Common myeloid progenitor, CD34-positive (primary cell): ENCODE measurements at places on chromosomes 4 and X.
A peak's percentile ranks its signal among the peaks of the same experiment; 100 is the strongest.

DNA sequence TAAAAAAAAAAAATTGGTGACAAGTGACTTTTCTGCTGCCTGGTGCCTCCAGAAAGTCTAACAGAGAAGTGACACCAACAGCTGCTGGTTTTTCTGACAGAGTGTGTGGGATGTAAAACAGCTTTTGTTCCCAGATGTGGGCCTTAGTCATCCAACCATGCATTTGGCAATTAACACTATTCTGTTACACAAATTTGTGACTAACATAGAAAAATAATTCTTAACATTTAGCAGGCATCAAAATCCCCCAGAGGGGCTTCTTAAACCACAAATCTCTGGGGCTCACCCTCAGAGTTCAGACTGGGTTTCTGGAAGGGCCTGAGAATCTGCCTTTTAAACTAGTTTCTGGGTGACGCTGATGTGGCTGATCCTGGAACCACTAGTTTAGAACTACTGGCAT is 100.5 kb upstream of the PCDH7 start:
- H3K27ac ChIP-seq = no peak overlapping the region
- H3K27me3 ChIP-seq = no peaks in the 10 kb centered on the region
- H3K4me3 ChIP-seq = no peak overlapping the region
- H3K4me1 ChIP-seq = no peaks in the 10 kb centered on the region
- no peak for DNase-seq
- no peaks in the 10 kb centered on the region for H3K36me3 ChIP-seq

DNA sequence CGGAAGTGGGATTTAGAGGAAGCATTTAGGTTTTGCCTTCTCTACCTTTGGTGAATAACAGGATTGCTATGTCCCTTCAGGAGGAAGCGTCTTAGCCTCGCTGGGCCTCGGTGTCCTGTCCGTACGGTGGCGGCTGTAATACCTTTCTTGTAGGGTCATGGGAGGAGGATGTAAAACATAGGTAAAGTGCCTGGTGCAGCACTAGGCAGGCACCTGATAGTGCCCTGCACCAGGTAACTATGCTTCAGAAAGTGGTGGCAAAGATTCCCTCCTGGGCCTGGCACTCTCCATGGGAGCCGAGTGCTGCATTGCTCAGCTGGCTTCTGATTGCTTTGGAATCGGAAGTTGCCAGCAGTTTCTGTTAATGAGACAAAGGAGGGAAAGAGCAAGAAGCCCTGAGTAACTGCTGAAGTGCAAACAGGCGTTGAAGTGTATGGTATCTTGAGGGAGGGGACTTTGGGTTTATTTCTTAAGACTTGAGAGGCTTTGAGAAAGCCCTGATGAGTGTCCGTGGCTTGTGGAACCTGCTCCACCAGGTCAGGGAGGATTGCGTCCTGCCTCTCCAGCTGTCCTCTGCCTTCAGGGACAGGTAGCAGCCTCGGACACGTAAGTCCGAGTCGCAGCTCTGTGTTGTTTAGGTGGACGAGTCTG is 45.8 kb downstream of the TBC1D14 start:
- DNase-seq = no peak
- H3K27ac ChIP-seq = no peak overlapping the region
- peaks cover 2% of the 10 kb centered on the region for H3K36me3 ChIP-seq
- H3K4me3 ChIP-seq = no peak overlapping the region

GRCh38 chr4:31784558-31784957 is 1064.4 kb downstream of the PCDH7 start:
- H3K36me3 ChIP-seq = no peaks in the 10 kb centered on the region
- no peaks in the 10 kb centered on the region for H3K27me3 ChIP-seq
- DNase-seq = no peak
- no peak overlapping the region for H3K4me3 ChIP-seq
- no peak overlapping the region for H3K27ac ChIP-seq
- H3K4me1 ChIP-seq = no peaks in the 10 kb centered on the region

GRCh38 chrX:139382529-139382928 is 148.0 kb upstream of the F9 start:
- H3K27ac ChIP-seq = no peak overlapping the region
- H3K36me3 ChIP-seq = no peaks in the 10 kb centered on the region
- H3K4me1 ChIP-seq = no peaks in the 10 kb centered on the region

DNA sequence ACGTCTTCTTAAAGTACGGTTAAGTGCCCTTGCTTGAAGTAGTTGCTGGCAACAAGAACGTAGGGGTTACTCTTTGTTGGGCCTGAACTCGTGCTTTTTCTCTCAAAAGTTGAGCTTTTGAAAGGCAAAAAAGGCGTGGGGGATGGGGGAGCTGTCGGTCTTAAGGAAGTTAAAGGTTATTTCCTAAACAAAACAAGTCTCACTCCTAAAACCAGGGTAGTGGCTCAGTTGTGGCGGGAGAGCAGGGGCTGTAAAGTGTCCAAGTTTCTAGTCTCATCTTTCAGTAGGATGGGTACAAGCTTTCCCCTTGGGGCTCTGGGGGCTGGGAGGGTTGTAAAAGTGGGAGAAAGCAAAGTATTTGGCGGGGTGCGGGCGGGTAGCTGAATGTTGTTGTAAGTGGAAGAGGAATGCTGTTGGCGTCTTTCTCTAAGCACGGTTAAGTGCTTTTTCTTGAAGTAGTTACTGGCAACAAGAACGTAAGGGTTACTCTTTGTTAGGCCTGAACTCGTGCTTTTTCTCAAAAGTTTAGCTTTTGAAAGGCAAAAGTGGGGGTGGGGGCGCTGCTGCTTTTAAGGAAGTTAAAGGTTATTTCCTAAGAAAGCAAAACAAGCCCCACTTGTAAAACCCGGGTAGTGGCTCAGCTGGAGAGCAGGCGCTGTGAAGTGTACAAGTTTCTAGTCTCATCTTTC is 904 bp upstream of the WDR1 start:
- peak; percentile 58 for DNase-seq
- H3K27me3 ChIP-seq = no peaks in the 10 kb centered on the region
- H3K4me3 ChIP-seq = peak overlapping the region; percentile 61
- H3K4me1 ChIP-seq = peaks cover 59% of the 10 kb centered on the region
- peaks cover 5% of the 10 kb centered on the region for H3K36me3 ChIP-seq

DNA sequence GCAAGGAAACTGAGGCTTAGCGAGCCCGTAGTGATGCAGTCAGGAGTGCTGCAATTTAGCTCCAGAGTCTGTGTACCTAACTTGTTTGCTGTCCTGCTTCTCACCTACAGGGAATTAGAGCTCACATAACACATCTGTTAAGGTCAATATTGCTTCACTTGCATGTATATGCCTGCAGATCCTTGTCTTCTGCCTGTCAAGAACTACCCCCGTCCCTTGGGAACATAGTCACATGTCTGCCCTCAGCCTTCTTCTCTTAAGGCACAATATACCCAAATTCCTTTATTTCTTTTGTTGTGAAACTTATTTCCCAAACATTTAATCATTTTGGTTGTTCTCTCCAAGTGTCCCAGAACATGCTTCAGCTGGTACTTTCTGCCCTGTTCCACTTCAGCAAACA is 103.3 kb upstream of the LEF1 start:
- no peak for DNase-seq
- no peaks in the 10 kb centered on the region for H3K27me3 ChIP-seq
- no peak overlapping the region for H3K4me3 ChIP-seq
- H3K4me1 ChIP-seq = no peaks in the 10 kb centered on the region
- no peaks in the 10 kb centered on the region for H3K36me3 ChIP-seq

DNA sequence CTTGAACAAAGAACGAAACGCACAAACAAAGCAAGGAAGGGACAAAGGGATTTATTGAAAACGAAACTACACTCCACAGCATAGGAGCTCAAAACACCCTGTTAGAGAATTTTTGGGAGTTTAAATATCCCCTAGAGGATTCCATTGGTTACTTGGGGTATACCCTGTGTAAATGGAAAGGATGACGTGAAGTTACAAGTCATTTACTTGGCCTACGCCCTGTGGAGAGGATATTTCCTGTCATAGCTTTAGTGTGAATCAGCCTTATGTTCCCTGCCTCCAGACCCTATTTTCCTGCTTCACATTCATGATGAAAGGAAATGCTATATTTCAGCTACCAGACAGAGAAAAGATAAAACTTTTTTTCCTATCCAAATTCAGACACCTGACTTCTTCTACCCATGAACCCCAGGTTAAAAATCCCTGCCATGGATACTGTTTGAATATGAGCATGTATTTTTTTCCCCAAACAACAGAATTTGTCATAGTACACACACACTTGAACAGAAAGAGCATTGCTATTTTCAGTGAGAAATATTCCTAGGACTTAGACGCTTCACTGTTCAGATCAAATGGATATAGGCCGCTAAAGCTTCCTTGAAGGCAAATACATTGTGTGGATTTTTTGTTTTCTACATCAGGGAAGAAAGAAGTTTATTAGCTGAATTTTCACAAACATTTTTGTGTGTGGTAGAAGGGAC is 20.4 kb downstream of the PIN4 start:
- no peak overlapping the region for H3K27ac ChIP-seq
- H3K36me3 ChIP-seq = peaks cover 6% of the 10 kb centered on the region
- no peaks in the 10 kb centered on the region for H3K27me3 ChIP-seq
- H3K4me1 ChIP-seq = no peaks in the 10 kb centered on the region
- DNase-seq = no peak

GRCh38 chr4:25313201-25313895 is 774 bp downstream of the ZCCHC4 start:
- H3K4me1 ChIP-seq = peaks cover 14% of the 10 kb centered on the region
- H3K27ac ChIP-seq = peak overlapping the region; percentile 87
- H3K27me3 ChIP-seq = no peaks in the 10 kb centered on the region
- DNase-seq = peak; percentile 47
- peak overlapping the region; percentile 99 for H3K4me3 ChIP-seq
- H3K36me3 ChIP-seq = peaks cover 9% of the 10 kb centered on the region

DNA sequence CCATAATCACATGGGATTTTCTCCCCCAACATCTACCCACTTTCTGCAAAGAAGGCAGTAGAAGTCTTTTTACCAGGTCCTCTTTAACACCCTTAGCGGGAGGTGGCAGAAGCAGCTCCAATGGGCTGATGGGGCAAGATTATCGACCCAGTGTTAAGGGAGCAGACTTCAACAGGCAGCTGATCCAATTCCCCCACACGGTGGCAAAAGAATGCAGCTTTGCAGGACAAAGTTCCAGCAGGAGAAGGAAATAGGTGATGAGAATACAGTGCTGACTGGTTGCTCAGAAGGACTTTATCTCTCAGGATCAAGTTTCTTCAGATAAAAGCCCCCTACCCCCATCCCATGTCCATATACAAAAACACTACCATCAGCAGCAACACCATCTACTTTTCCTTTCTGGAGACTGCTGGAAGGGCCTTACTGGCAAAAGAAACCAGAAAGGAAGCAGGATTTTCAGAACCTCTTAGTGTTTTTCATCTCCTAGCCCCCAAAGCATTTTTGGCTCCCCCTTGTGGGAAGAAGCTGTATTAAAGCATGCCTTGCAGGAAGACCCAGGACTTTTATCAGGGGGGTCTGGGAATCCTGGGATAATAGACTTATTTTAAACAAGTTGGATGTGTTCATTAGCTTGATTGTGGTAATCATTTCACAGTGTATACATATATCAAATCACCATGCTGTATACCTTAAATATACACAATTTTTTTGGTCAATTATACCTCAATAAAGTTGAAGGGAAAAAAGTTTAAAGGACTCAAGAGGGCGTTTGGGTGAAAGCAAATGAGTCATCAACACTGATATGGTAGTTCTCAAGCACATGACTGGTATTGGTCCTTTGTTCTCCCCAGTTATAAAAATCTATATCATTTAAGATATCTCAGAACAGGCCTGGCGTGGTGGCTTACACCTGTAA is 146.4 kb downstream of the GPC3 start:
- H3K27me3 ChIP-seq = no peaks in the 10 kb centered on the region
- peak; percentile 31 for DNase-seq
- no peaks in the 10 kb centered on the region for H3K36me3 ChIP-seq
- H3K4me3 ChIP-seq = no peak overlapping the region

DNA sequence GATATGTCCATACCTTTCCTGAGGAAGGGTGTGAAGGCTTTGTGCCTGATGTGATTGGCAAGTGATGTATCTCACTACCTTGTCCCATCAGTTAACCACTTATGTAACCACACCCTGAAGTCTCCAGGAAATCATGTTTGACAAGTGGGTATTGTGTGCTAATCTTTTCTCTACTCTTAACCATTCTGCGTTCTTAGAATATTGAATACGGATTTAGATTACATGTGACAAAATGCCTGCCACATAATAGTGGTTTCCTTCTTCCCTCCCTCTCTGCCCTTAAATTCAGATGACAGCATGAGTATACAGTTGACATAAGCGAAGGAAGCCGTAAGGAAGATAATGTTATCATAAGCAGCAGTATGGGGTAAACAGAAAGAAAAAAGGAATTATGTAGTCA is 108.4 kb downstream of the KLHL8 start:
- no peaks in the 10 kb centered on the region for H3K4me1 ChIP-seq
- no peak for DNase-seq
- H3K4me3 ChIP-seq = no peak overlapping the region
- H3K27me3 ChIP-seq = no peaks in the 10 kb centered on the region
- peak overlapping the region; percentile 62 for H3K27ac ChIP-seq

DNA sequence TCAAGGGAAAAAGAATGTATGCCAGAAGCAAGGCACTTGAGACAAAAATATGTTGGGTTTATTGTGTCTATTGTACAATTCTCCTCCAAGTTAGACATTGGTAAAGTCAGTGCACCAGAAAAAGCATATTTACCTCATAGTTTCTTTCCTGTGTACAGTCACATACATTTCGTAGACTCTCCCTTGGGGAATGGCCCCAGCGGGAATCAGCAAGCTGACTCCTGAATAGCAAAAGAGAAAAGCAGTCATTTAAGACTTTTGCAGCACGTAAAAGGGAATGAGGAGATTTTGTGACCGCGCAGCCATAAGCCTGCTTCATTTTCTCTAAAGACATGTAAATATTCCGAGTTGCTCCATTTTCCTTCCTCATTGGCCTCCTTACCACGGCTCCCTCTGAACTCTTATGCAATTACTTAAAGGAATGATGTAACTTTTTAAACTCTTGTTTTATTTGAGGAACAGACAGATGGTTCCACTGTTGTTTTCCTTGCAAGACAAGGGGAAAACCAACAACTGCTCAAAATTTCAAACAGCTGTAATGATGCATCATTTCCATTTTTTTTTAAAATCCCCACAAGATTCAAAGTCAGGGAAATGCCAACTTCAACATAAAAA is 332.7 kb downstream of the UNC5C start:
- no peaks in the 10 kb centered on the region for H3K4me1 ChIP-seq
- no peaks in the 10 kb centered on the region for H3K27me3 ChIP-seq
- H3K27ac ChIP-seq = no peak overlapping the region

- H3K27ac ChIP-seq = no peak overlapping the region
- DNase-seq = no peak
- H3K4me3 ChIP-seq = no peak overlapping the region
- H3K4me1 ChIP-seq = peaks cover 15% of the 10 kb centered on the region
- H3K27me3 ChIP-seq = peaks cover 5% of the 10 kb centered on the region
These were observed 18.8 kb downstream of the PPP2R3B start for GRCh38 chrX:367866-368265.

- H3K4me1 ChIP-seq = no peaks in the 10 kb centered on the region
- H3K4me3 ChIP-seq = no peak overlapping the region
- H3K27ac ChIP-seq = no peak overlapping the region
- H3K27me3 ChIP-seq = no peaks in the 10 kb centered on the region
These were observed 7.5 kb downstream of the PTTG2 start for GRCh38 chr4:37967736-37968135.

- peaks cover 13% of the 10 kb centered on the region for H3K36me3 ChIP-seq
- no peak overlapping the region for H3K4me3 ChIP-seq
These were observed 51.3 kb upstream of the MAP3K15 start for GRCh38 chrX:19566359-19567222.

- H3K27me3 ChIP-seq = no peaks in the 10 kb centered on the region
- DNase-seq = no peak
- H3K4me3 ChIP-seq = no peak overlapping the region
- no peaks in the 10 kb centered on the region for H3K4me1 ChIP-seq
- H3K36me3 ChIP-seq = no peaks in the 10 kb centered on the region
- no peak overlapping the region for H3K27ac ChIP-seq
These were observed 6.9 kb upstream of the VEGFC start for GRCh38 chr4:176799653-176800052.
